KG1 (cell line): ENCODE measurements at places on chromosomes 1 and 21.

DNA sequence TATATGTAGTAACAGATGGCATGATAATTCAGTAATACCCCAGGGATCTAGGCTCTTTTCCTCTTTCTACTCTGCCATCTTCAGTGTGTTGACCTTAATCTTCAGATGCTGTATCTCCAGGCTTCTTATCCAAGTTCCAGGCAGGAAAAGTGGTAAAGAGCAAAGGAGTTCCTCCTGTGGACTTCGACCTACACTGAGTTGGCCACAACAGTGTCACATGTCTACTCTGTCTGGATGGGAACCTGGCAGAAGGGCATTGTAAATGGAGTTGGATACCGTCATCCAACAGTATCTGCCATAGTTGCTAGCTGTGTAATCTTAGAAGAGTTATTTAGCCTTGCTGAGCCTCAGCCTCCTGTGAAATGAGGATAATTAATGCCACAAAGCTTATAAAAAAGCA lies 21.9 kb downstream of the IL23R start:
- no peak for DNase-seq

- DNase-seq, result no peak
These were observed 161.9 kb downstream of the HHIPL2 start for GRCh38 chr1:222385955-222386354.

DNA sequence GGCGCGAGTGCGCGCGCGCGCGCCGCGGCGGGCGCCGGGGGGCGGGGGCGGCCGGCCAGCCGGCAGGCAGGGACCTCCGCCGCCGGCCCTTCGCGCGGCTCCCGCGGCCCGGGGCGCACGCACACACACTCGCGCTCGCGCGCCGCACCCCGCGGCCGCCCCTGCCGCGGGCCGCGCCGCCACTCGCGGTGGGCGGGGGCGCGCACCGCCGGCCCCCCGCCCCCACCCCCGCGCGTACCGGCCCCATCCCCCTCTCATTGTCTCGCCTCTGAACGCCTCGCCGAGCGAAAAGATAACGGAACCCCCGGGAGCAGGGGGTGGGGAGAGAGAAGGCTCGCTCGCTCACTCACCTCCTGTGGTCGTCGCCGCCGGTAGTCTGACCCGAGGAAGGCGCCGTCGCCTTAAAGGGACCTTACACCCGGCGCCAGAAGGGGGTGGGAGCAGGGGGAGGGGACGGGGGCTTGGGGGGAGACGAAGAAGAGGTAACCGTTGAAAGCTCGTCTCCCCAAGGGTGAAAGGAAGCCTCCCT lies 428 bp downstream of the POGZ start:
- DNase-seq, result peak; percentile 36

DNA sequence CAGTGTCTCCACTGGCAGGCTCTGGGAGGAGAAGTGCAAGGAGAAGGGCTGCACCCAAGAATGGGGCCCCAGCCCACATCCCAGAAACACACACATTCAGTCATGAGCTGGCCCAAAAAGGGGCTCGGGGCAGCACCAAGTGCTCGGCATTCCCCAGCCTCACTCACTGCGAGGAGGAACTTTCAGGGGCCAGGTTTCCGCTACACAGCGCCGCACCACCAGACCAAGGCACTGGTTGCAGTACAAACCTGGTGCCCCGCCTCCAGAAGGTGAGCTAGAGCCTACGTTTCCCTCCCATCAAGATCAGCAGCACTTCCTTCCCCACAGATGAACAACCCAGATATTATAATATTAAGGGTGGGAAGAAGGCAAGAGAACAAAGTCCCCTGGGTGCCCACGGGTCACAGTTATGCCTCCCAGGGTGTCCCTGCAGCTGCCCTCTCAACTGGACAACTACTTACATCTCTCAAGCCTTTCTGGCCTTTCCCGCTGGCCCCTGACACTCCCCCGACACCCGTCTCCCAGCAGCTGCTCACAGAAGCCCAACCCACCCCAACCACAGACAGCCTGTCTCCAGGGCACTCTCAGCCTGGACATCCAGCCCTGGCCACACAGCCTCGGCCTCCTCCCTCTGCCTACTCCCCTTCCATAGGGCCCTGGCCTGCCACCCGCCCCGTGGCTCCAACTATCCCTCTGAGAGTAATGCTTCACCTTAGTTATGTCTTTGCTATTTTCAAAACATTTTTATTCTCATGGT lies 3.8 kb downstream of the PBXIP1 start:
- no peak for DNase-seq

DNA sequence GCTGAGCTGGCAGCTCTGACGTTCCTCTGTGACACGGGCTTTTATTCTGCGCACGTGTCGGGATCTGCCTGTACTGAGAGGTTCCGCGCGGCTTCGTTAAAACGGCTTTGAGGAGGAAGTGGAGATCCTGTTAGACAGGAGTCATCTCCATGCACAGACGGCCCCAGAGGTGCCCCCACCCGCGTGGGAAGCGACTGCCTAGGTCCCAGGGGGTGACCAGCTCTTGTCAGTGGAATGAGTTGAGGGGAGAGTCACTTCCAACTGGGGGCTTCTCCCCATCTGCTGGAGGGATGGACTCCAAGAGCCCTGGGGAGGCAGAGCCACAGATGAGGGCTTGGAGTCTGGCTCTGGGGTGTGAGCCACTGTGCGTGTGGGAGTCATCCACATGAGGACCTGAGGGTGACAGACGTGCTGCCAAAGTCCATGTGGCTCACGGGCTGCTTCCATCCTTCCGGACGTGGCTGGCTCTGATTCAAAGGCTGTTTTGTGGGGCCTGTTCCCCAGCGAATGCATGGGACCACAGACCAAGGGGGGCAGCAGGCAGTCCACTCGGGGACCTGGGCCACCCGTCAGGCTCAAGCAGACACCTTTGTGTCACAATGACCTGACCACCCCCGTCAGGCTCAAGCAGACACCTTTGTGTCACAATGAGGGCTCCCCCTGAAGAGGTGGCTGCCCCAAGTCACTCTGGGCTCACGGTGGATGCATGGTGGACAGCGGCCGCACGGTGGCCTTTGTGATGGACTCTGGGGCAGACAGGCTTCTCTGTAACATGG lies 26.8 kb downstream of the PTTG1IP start:
- DNase-seq, result no peak

GRCh38 chr1:61520401-61520800 lies 204.5 kb downstream of the TM2D1 start:
- DNase-seq, result no peak

DNA sequence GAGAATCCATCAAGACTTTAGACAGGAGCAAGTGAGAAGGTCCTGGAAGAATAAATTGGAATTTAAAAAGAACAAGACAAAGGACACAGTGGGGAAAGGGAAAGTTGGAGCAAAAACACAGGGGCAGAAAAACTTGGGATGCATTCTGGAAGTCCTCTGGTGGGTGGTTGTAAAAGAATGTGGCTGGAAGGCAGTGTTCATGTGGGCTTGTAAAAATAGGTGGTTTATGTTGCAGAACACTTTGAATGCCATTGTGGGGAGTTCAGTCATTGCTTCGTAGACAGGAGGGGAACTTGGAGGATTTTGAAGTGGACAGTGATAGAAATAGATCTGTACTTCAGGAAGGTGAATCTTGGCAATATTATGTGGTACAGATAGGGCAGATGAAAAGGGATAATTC lies 15.2 kb downstream of the KIF1B start:
- DNase-seq, result no peak

- no peak for DNase-seq
These were observed 27.7 kb downstream of the MYOG start for GRCh38 chr1:203057911-203058675.

DNA sequence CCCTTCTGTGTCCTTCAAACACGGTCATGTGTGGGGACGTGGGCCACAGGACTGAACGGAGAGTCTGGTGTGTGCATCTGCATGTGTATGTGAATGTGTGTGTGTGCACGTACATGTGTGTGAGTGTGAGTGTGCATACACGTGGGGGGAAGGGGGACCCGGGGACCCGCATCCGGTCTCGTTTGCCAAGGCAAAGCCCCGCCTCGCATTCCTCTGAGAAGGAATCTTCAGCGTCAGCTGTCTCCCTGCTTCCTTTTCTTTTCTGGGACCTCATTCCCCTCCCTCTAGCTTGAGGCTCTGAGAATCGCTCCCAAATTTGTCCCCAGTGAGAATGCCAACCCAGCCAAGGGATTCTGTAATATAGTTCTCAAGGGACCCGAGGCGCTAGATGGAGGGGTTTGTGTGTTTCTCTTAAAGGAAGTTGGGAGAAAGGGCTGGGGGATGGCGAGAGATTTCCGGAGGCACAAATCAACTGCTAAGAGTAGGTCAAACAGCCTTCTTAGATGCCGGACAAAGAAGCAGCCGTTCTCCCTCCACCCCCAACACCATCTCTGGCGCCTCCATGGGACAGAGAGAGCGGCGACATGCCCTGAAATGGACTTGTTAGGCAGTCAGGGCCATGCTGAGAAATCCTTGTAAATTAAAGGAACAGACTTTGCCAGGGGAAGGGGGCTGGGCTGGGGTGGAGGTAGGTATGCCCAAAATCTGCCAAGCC lies 6.6 kb downstream of the IFFO2 start:
- DNase-seq, result peak; percentile 69

DNA sequence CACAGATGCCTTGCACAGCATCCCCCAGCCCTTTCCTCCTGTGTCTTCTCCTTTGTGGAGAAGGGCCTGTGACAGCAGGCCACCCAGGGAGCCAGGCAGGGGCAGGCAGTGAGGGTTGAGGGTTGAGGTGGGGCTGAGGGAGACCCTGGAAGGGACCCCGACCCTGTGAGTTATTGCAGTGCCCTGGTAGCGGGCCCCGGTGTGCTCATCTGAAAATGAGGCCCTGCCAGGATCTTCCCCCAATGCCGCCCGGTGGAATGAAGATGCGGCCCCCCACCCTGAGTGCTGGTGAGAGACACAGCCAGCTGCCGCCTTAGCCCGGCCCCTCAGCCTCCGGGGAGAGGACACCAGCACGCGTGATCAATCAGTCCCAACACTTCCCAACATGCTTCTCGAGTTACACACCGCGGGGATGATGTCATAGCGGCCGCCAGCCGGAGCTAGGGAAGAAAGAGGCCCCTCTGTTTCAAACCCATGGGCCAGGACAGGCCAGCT lies 36.2 kb upstream of the ACTRT2 start:
- DNase-seq, result no peak

- no peak for DNase-seq
These were observed 29.4 kb downstream of the CLDN14 start for GRCh38 chr21:36450511-36450910.

- DNase-seq, result no peak
These were observed 102.6 kb downstream of the GALNT2 start for GRCh38 chr1:230169454-230170152.

DNA sequence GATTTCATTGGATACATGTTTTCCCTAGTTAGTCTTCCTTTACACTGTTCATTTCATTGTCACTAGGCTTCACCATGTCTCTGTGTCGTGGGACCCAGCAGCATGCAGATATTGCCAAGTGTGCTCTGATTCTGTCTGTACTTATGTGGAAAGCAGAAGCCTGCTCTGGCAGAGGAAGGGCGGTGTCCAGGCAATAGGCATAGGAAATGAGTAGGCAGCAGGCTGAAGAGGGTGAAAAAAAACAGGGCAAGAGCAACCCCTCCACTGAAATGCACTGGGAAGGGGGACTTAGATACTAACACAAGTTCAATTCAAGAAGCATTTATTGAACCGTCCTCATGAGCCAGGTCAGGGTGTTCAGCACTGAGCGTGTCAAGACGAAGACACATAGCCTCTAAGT lies 85.2 kb upstream of the VAV3 start:
- DNase-seq, result peak; percentile 73

DNA sequence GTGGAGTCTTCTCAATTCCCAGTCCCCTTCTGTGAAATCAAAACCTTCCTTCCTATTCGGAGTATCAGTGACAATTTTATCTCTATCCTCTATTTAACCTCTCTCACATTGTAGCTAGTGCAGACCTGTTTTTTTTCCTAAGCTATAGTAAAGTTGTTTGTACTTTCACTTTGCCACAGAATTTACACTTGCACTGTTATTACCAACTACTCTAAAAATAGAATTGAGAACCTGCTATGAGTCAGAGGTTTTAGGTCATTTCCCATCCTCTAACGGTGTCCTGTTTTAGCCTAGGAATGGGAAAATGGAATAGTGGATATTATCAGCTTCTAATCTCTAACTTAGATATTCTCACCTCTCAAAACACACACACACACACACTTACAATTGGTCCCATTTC lies 862.7 kb downstream of the NCAM2 start:
- peak; percentile 3 for DNase-seq

GRCh38 chr1:193058529-193059281 lies 455 bp downstream of the UCHL5 start:
- peak; percentile 49 for DNase-seq

- no peak for DNase-seq
These were observed 14.3 kb upstream of the SKI start for GRCh38 chr1:2213576-2214505.

GRCh38 chr1:44807364-44808062 lies 362 bp upstream of the DYNLT4 start:
- DNase-seq, result peak; percentile 65

GRCh38 chr1:175866776-175867175 lies 123.4 kb upstream of the TNR start:
- no peak for DNase-seq

GRCh38 chr1:85366391-85367170 lies 90.1 kb upstream of the BCL10 start:
- DNase-seq, result no peak

GRCh38 chr1:158045639-158046038 lies 52.2 kb downstream of the KIRREL1 start:
- no peak for DNase-seq

GRCh38 chr1:186730951-186731729 lies 50.9 kb upstream of the PTGS2 start:
- no peak for DNase-seq

DNA sequence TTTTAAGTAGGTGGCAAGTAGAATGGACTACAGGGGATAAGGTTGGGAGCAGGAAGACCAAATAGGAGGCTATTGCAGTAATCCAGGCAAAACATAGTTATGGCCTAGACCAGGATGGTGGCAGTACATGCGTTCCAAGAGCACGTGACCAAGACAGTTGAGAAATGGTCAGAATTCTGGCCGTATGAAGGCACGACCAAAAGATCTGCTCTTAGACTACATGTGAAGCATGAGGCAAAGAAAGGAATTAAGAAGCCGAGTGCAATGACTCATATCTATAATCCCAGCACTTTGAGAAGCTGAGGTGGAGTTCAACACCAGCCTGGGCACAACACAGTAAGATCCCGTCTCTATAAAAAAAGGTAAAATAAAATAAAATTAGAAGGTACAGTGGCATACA lies 71.3 kb downstream of the LUZP1 start:
- DNase-seq, result no peak

GRCh38 chr1:79711001-79711431 lies 704.5 kb upstream of the ADGRL4 start:
- DNase-seq, result no peak

DNA sequence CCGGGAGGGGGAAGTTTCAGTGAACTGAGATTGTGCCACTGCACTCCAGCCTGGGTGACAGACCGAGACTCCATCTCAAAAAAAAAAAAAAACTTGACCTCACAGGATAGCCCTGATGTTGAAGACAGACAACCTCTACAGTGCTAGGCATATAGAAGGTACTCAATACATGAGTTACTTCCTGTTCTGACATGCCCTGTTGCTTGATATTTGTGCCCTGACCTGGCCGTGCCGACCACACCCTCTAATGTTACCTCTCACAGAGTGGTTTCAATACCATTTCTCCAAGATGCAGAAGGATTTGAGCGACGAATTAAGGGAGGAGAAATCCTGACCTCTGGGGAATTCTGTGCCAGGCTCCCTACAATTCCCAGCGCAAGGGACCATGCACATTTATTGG lies 5.2 kb downstream of the PTAFR start:
- DNase-seq, result no peak
